ENCODE measurements at places on chromosomes 3 and 15. TPM values are rescaled to one million over a fixed set of nuclear protein-coding genes. Genes with fewer than 3 reads are reported as not detected.

The SHC4 gene
- polyA plus RNA-seq, result 0.27 TPM

The SLC28A2 gene
- not detected for polyA plus RNA-seq

The NEO1 gene
- 1.4 TPM for polyA plus RNA-seq

The TMF1 gene
- polyA plus RNA-seq, result 7.7 TPM

The RPL14 gene
- 2,495 TPM for polyA plus RNA-seq

The DNAH1 gene
- polyA plus RNA-seq, result 10.1 TPM

The GOLGA6B gene
- not detected for polyA plus RNA-seq

The ZNF660 gene
- 0.62 TPM for polyA plus RNA-seq

The CAPN3 gene
- 29.7 TPM for polyA plus RNA-seq
